ENCODE measurements at places on chromosomes 13 and 19.

- DNase-seq = no peak
Observed at GRCh38 chr13:38202740-38203139, 146.9 kb upstream of the UFM1 start.

DNA sequence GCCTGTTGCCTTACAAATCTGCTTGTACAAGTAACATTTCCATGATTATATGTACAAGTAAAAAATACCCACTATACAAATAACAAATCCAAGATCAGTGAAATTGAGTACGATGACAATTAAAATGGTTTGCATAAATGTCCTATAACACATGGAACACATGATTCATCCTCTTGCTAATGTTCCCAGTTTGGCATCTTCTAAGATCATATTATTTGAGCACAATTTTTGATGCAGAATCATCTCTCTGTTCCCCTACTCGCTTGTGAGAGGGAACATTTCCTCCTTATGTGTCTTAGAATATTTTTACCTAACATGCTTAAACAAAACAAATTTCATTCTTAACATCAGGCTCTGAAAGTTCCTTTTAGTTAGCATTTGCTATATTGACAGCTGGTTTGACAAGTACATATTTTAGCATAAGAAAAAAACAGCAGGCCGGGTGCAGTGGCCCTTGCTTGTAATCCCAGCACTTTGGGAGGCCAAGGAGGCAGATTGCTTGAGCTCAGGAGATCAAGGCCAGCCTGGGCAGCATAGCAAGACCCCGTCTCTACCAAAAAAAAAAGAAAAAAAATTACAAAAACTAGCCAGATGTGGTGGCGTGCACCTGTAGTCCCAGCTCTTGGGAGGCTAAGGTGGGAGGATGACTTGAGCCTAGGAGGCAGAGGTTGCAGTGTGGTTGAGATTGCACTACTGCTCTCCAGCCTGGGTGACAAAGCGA lies 14.2 kb downstream of the ZNF331 start:
- no peak for DNase-seq

- DNase-seq = no peak
Observed at GRCh38 chr19:8641908-8642547, 11.6 kb downstream of the NFILZ start.

- no peak for DNase-seq
Observed at GRCh38 chr19:38252941-38253691, 3.1 kb downstream of the PPP1R14A start.

GRCh38 chr13:27053902-27054595 lies 117.6 kb downstream of the USP12 start:
- no peak for DNase-seq

GRCh38 chr13:27264181-27264580 lies 6.4 kb upstream of the RASL11A start:
- peak; percentile 13 for DNase-seq

DNA sequence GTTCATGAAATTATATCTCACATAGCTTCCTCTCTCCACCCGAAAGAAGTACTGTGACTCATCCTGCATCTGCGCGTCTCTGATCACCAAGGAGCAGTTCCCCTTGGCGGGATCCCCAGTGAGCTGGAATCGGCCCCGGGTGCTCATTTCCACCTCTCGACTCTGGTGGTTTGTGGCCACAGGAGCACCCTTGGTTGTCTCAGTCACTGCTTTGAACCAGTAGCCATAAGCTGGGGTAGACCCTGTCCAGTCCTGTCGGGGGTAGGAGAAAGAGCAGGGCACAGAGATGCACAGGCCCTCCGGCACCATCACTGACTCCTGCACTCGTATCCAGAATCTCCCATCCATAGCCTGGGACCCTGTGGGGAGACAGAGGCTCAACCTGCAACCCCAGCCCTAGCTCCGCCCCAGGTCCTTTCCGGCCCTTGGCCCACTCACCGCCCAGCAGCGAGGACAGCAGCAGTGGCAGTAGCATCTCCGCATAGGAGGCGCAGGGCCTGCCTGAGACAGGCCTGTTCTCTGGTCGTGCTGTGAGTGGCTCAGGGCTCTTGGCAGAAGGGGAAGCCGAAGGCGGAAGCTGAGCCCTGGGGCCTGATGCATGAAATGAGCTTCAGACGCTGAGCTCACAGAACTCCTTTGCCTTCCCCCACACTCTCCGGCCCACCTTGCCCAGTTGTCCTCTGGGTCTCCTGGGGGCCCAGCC lies at the start of gene SIGLEC10:
TSS of gene SIGLEC10 (minus strand) at position 536 of the 703 bp plus-strand sequence. CDS start at position 475, 61 bp downstream.
- DNase-seq = no peak

- no peak for DNase-seq
Observed at GRCh38 chr19:11483366-11484111, 2.7 kb upstream of the ELAVL3 start.
